ENCODE measurements at places on chromosomes 5 and 9.

- DNase-seq, result no peak
These were observed 219.2 kb downstream of the ENC1 start for GRCh38 chr5:74421377-74421776.

- DNase-seq, result no peak
These were observed 161.9 kb upstream of the RAI14 start for GRCh38 chr5:34494111-34494755.

GRCh38 chr9:91572044-91572443, 148.4 kb upstream of the NFIL3 start:
- no peak for DNase-seq

DNA sequence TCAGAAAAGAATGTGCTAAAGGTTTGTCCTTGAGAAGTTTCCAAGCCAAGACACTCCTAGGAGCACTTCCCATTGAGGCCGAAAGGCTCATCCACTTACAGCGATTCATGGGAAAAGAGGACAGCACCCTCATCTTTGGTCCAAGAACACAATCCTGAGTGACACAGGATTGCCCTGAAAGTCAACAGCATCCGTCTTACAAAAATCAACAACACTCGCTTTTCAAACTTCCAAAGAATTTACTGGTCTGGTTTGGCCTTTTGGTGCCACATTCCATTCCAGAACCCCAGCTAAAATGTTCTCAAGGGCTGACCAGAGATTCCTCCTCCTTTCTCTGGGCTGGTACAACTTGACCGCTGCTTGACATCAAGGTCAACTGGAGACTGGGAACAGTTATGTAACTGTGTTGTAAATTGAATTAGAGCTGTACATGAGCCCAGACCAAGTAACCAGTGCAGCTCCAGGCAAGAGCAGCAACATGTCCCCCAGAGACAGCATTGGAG, 415.8 kb upstream of the PIK3R1 start:
- DNase-seq, result peak; percentile 44

GRCh38 chr5:38479315-38479904, 77.0 kb downstream of the LIFR start:
- no peak for DNase-seq

DNA sequence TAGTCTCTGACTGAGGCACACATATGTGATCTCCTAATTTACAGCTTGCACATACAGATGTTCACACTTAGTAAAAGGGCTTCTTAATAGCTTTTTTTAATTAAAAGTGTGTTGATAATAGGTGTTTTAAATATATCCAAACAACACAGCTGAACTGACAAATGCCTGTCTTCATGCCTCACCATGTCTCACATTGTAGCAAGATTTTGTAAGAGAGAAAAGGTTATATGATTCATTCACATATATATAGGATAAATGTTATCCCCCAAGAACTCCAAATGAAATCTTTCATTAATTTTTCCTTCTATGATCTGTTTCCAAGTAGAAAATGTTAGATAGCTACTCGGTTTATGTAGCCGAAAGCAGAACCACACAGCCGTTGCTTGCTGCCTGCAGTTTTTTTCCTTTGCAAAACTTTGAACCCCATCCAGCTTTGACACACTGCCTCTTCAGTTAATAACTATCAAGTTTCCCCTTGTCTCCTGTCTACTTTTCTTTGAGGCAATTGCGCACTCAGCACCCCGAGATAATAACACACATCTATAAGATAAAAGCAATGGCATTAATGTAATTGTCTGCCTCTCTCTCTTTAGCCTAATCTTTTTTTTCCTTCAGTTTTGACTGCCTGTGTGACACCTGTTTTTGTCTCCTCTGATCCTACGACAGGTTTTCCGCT, 299.2 kb downstream of the BNC2 start:
- peak; percentile 67 for DNase-seq

- no peak for DNase-seq
These were observed 166.1 kb downstream of the RNF180 start for GRCh38 chr5:64331597-64332277.

DNA sequence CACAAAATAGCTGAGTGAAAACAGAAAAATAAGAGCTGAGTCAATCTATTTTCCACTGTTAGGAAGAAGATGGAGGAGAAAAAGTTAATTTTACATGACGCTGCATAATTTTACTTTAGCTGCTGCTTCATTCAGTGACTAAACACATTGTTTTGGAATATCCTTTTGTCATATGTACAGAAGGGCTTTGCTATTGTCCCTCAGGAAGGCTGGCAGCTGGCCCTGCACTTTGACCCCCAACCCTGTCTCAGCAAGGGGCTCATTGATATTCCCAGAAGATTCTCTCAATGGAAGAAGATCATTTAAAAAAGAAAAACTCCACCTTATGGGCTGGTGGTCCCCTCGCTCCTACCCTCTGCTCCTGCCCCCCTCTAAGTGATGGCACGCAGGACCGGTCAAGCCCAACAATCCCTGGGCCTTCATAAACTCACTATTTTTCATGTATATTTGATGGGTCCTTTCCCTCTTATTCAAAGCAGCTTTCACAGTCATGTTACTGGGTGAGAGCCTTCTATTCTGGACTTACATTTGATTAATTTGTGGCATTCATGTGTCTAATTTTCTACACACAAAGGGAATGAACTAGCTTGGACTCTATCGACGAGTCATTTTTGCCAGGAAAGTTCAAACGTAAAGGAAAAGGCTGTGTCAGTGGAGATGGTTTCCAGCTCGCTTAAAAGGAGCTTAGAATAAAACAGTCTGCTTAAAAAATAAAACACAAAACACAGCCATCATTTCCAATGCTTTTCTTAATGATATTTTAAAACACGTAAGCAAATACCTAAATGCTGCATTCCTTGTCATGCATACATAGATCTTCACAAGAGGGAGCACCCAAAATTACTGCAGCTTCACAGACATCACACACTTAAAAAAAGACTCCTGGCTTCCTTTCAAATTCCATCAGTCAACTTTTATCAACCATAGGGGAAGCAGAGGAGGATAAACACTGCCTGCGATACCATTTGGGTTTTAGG, 104.7 kb downstream of the EFNA5 start:
- no peak for DNase-seq

GRCh38 chr5:60822285-60822556, 21.8 kb downstream of the ELOVL7 start:
- DNase-seq, result no peak
